ENCODE measurements at places on chromosomes 5 and 9.

DNA sequence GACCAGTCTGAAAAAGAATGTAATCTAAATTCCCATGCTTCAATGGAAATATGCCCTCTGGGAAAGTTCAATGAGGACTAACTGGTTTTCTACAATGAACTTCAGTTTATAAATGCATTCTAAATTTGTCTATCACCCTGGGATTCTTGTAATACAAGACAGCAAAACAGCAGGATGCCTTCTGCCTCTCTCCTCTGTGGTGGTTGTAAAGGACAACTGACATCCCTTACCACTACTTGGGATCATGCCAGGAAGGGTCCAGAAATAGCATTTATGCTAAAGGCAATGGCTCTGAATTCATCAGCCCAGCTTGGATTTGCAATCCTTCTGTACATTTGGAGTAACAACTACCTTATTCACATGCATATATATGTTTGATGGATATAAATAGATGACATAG lies 97.3 kb upstream of the ADAMTS16 start:
- no peak for DNase-seq

- peak; percentile 75 for DNase-seq
Measured at GRCh38 chr5:38809388-38810359, 36.1 kb upstream of the OSMR start.

- no peak for DNase-seq
Measured at GRCh38 chr9:94280409-94280989, 21.4 kb downstream of the ZNF169 start.

DNA sequence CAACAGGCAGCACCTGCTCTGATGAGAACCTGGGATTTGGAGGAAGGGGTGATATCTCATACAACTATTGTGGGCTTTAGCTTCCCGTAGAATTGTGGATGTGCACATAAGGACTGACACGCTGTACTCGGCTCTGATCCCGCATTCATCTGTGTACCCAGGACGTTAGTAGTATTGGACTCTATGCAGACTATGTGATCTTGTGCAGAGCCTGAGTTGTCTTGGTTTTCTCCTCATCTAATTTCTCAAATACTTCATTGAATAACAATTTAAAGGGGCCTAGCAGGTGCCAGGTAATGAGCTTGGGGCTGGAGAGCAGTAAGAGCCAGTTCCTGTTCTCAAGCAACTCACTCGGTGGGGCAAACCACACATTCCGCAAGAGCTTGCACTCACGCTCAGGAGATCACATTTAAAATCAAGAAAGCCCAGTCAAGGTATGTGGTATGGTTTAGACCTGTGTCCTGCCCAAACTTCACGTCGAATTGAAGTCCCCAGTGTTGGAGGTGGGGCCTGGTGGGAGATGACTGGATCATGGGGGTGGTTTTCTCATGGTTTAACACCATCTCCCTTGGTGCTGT lies 14.8 kb downstream of the C5orf15 start:
- no peak for DNase-seq

DNA sequence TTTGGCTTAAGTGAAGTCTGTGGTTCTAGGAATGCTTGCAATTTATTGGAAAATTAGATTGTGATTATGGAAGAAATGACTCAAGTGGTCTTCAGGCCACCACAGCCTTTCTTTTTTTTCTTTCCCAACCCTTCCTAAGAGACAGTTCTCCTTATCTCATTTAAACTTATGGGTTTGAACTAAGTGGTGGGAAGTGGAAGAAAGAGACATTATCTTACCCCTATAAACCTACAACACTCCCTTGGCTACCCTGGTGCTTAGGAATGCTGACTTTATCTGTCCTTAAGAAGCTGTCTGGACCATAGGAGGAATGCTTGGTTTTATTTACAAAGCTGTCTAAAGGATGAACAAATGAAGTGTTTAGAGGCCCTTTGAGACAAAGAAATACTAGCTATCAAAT lies 5.1 kb upstream of the ERAP1 start:
- DNase-seq: no peak

DNA sequence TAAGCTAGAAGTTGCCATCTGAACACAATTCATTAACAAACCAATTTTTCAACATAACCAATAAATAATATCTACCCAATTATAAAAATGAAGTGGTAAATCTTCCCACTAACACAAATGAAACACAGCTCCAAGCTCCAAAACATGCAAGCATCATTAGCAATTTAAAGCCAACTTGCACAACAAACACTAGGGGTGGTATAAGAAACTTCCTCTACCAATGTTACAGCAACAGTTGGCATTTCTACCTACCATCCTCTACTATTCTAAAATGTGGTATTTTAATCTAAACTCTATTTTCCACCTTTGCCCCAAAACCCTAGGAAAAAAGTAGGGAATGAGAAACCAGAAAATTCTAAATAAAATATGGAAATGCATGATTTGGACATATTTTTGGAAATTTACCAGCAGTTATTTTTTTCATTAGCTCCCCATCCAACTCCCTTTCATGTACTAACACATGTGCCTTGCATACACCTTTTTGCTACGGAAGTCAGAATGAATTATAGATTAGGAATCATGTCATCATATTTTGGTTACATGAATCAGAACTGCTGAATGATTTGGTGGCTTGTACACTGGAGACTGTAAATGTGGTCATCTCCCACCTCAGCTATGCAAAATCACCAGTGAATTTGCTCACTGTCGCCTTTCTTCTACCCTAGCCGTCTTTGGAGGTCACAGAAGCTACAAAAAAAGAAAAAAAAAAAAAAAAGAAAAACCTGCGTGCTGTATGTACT lies 4.1 kb downstream of the NR6A1 start:
- DNase-seq: peak; percentile 20

- no peak for DNase-seq
Measured at GRCh38 chr9:13904746-13905145, 409.2 kb downstream of the NFIB start.

Measured in kidney glomerular epithelial cell (primary cell).